ENCODE measurements at places on chromosomes 3 and 15.

GRCh38 chr3:18446149-18446825, 21.1 kb upstream of the SATB1 start:
- DNase-seq, result no peak

DNA sequence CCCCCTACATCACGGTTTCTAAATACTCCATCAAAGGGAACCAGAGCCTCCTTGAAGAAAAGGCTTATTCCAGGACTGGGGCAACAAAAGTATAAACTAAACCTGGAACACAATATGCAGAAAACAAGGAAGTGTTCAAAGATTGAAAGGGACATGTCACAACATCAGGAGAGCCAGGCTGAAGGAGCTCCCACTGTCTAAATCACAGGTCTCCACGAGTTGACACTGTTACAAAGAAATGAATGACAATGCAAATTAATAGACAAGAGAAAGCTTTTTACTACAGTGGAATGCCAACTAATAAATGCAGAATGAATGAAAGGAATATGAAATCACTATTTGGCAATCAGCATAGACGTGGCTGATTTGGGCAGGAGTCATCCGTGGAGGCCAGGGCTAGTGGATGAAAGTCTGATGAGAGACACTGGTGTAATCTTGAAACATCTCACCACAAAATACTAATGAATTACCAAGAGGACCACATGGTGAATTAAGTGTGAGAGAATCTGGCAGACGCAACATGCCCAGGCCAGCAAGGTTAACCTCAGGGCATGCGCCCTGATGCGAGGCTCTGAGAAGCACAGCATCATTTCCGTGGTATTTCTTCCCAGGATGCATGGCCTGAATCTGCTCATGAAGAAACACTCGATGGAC, 123.8 kb upstream of the TJP1 start:
- no peak for DNase-seq

DNA sequence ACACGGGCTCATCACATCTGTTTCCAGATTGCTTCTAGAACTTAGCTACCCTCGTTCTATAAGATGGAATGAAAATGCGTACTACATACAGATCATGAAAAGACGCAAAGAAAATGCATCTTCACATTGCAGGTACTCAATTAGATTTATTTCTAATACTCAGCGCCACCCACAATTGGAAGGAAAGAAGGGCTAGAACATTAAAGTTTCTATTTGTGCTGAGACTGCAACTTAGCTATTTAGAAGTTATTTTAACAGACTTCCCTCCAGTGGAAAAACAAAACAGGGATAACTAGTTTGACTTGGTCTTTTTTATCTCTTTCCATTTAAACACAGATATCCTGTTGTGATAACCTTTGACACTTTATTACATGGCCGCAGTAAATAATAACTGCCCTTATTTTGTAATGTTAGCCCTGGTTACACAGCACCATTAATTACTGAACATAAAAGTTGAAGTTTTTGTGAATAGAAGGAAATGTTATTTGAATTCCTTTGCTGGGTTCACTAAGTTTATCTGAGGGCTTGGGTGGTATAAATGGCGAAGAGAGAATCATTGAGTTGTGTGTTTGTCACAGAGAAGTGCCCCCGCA, 86.9 kb upstream of the SLC25A26 start:
- DNase-seq, result no peak

DNA sequence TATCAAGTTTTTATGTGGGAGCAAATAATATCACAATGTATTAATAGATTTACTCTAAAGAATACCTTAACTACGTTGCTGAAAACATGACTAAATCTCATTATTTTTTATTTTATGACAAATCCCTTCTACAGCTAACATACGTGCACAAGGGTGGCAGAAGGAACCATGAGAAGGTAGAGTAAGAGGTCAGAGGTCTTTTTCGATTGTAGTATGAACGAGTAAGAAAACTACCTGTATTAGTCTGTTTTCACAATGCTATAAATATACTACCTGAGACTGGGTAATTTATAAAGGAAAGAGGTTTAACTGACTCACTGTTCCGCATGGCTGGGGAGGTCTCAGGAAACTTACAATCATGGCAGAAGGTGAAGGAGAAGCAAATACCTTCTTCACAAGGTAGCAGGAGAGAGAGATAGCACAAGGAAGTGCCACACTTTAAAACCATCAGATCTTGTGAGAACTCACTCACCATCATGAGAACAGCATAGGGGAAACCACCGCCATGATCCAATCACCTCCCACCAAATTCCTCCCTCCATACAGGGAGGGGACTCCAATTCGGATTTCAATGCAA, 95.3 kb downstream of the SUCLG2 start:
- no peak for DNase-seq

DNA sequence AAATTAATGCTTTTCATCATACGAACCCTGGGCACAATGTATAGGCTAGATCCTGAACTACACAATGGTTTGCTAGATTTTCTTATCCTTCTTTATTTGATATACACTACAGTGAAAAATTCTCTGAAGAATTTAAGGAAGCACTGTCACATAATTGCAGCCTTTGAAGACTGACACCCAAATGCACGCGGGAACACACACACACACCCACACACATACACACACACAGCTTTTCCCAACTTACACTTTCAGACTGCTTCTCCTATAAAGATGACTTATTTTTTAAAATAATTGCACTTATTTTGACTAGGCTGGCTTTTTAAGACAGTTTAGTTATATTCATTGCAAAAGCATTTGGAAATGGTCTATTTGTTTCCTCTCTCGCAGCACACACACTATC, 70.0 kb upstream of the LRRN1 start:
- no peak for DNase-seq

DNA sequence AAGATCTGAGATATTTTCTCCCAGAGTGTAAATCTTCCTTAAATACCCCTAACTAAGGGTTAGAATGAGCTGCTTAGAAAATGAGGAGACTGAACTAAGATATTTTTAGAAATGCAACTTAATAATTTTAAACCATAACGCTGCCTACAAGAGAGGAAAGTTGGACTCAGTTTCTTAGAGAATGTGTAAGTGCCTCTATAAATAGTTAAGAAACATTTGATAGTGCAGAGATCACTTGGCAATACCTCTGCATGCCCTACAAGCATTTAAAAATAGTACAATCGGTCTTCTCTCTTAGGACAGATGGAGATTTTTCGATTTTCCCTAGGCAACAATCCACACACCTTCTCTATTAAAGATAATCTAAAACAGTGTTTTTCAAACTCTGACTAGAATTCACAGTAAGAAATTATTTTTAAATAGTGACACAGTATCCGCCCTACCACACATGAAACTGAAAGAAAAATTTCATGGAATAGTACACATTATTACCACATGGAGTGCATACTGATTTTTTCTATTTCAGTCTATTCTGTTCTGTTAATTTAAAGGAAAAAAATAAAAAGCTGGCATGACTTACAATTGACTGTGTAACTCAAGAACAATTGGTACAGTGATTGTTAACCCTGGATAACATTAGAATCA, 83.2 kb downstream of the GADL1 start:
- no peak for DNase-seq

GRCh38 chr3:127637971-127638370, 9.0 kb downstream of the PODXL2 start:
- no peak for DNase-seq

- no peak for DNase-seq
These were observed 6.1 kb downstream of the VIPR1 start for GRCh38 chr3:42508562-42508961.

- DNase-seq, result no peak
These were observed 211.5 kb downstream of the CDIN1 start for GRCh38 chr15:36790891-36791290.

GRCh38 chr3:131705558-131706051, 202.8 kb upstream of the MRPL3 start:
- no peak for DNase-seq

- no peak for DNase-seq
These were observed 170.2 kb downstream of the GMNC start for GRCh38 chr3:190692256-190692655.

GRCh38 chr15:82995938-82996337, 9.9 kb downstream of the RAMAC start:
- DNase-seq, result no peak

DNA sequence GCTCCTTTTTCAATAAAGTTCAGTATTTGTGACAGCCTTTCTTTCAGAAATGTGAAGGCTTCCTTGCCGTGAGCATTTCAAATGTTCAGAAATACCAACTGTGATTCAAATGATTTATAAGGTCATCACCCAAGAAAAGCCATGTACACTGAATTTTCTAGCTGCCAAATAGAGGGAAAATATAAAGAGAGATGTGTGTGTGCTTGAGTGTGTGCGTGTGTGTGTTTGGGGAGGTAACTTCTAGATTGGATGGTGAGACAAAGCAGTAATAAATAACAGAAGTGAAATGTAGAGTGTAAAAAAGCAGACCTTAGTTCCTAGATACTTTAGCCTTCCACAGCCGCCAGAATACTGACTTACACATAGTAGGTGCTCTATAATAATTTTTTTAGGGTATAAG, 577.4 kb downstream of the TBL1XR1 start:
- DNase-seq, result no peak

DNA sequence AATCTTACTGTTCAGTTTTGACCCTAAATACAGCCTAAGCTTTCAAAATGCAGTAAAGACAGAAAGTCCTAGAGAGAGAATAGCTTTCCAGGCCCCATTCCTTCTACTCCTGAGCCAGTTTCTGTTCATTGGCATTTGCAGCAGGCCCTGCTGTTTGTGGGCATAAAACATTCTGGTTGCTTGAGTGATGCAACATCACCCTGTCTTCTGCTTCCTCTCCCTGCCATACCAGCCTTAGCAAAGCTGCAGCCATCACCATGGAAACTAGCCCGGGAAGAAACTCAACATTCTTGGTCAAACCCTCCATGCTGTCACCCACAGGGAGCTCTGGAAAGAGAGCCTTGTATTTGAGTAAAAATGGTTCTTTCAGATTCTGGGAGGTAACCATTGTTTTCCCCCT, 325.7 kb downstream of the MAGI1 start:
- DNase-seq, result no peak

DNA sequence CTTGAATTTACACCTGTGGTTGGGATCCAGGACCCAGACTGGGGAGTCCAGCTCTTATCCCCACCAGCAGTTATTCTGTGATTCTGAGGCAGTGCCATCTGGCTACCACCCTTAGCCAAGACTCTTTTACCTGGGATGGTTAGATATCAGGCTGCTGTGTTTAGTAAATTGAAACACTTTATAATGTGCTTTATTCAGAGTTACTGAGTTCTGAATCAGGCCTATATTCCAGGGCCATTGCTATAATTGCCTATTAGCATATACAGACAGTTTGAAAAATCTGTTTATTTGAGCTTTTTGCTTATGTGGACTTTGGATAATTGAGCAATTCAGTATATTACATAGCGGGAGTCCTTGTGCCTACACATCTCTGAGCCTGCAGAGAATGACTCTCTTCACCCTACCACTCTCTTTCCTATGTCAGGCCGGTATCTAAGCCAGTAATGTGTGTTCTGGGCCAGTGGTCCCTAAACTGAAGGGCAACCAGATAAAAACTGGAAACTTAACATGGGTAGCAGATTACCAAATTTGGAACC, 45.4 kb upstream of the TRAK1 start:
- no peak for DNase-seq

GRCh38 chr3:174215456-174215855, 643.7 kb upstream of the NAALADL2 start:
- no peak for DNase-seq

GRCh38 chr3:114319453-114319852, 25.6 kb downstream of the TIGIT start:
- no peak for DNase-seq

GRCh38 chr15:31867536-31868442, 162.5 kb upstream of the CHRNA7 start:
- peak; percentile 58 for DNase-seq

DNA sequence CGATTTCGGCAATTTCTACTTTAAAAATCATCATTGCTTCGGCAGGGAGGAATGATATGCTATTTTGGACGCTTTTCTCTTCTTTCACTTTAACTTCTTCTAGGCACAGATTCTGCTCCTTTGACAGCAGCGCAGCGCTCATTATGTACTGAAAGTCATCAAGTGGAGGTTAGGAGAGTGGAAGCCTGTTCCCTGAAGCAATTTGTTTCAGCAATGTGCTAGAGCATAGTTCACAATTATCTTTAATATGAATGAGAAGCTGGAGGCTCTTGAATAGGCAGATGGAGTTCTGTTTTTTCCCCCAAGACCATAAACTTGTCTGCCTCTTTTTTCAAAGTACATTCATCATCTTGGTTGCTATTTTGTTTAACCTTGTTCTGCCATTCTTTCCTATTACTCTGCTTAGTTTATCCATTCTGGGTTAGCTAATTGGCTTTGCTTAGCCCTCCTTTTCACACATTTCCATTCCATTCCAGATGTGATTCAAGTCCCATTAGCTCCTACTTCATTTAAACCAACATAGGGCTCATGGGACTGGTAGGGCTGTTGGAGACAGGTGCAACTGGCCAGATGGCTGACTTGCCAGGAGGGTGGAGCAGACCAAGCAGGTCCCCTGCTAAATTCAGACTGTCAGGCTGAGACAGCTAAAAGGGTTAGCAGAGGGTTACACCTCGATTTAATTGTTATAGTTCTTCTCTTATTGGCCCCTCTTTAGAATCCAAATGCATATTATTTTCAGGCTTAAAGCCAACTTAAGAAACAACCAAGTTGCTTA, 534.7 kb upstream of the CBLB start:
- DNase-seq, result no peak

DNA sequence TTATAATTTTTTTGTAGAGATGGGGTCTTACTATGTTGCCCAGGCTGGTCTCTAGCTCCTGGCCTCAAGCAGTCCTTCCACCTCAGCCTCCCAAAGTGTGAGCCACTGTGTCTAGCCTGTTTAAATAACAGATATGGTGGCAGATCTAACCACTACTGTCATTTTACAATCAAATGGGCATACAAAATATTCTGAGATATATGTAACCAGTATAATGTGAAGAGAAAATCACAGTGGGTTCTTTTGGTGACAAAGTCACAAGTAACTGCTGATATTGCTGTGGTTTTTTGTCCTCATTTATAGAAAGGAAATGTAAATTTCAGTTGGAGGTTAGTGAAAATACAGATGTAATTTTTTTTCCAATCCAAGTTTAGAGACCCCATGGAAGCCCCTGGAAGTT, 58.6 kb upstream of the ARHGEF3 start:
- no peak for DNase-seq

GRCh38 chr3:113212150-113212843, 940 bp downstream of the BOC start:
- no peak for DNase-seq

Measured in CD4-positive, alpha-beta T cell treated with Interleukin-21 for 1 hour (primary cell).